ENCODE measurements at places on chromosomes 16 and 17.

DNA sequence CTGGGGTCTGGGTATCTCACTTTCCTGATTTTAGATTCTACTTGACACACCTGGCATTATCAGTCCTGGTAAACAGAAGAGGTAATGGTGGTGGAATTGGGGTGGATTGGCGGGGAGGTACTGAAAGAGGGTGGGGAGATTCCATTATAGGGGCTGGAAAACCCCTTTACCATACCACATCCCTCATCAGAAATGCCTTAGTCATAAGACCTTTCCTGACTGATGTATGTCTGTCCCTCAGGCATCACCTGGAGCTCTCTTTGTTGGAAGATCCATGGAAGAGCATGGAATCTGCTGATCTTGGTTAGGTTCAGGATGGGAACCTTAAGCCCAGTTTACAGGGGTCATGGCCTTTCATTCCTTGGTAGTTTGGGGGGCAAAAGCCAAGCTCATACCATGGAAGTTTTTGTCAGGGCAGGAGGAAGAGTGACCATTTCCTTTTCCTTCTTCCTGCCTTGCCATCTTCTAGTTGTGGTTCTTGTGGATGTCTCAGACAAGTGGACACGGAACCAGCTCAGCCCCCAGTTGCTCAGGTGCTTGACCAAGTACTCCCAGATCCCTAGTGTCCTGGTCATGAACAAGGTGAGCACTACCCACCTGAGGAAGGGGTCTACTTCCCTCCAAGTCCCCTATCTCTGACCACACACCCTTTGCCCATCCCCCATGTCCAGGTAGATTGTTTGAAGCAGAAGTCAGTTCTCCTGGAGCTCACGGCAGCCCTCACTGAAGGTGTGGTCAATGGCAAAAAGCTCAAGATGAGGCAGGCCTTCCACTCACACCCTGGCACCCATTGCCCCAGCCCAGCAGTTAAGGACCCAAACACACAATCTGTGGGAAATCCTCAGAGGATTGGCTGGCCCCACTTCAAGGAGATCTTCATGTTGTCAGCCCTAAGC lies 3.3 kb downstream of the ERAL1 start:
- no peak for DNase-seq

DNA sequence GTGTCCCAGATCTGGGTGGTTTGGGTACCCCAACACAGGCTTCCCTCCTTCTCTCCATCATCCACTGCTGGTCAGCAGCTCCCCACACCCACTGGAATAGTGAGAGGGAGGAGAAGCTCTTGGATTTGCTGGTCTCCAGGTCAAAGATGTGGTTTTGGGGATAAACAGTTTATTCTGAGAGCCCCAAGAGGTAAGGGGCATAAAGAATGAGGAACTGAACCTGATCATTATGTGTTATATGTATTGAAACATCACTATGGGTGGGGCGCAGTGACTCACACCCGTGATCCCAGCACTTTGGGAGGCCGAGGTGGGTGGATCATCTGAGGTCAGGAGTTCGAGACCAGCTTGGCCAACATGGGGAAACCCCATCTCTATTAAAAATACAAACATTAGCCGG lies 3.9 kb downstream of the DPEP2 start:
- peak; percentile 69 for DNase-seq

DNA sequence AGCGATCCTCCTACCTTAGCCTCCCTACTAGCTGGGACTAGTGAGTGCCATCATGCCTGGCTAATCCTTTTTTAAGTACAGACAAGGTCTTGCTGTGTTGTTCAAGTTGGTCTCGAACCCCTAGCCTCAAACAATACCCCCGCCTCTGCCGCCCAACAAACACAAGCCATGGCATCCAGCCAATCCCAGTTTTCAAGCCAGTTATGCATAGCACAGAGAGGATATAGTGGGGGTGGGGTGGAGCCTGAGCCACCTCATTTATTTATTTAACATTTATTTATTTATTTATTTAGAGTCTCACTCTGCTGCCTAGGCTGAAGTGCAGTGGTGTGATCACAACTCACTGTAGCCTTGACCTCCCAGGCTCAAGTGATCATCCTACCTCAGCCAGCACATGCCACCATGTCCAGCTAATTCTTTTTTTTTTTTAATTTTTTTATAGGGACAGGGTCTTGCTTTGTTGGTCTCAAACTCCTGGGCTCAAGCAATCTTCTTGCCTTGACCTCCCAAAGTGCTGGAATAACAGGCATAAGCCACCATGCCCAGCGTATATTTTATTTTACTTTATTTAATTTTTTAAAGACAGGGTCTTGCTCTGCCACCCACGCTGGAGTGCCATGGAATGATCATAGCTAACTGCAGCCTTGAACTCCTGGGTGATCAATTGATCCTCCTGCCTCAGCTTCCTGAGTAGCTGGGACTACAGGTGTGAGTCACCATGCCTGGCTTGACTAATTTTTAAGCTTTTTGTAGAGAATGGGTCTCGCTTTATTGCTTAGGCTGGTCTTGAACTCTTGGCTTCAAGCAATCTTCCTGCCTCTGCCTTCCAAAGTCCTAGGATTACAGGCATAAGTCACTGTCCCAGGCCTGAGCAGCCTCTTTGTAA lies 26.2 kb upstream of the KLHL11 start:
- DNase-seq = no peak

DNA sequence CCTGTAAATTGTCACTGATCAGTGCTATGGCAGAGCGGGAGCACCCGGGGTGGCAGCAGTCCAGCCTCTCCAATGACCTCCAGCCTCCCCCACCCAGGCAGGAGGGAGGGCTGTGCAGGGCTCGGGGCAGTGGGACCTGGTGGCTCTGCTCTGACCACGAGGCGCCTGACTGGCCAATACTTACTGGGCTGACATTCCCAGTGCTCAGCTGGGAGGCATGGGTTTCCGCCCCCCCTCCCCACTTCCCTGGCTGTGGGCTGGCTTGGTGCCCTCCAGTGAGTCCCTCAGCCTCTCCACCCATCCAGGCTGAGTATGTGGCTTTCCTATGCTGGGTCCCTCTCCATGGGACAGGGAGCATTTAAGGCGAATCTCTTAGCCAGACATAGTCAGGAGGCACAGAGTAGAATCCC lies 2.7 kb downstream of the SOCS3 start:
- DNase-seq = peak; percentile 69

- no peak for DNase-seq
Measured at GRCh38 chr17:40209404-40210093, 9.6 kb upstream of the WIPF2 start.
